ENCODE measurements at places on chromosomes 11 and 22.

- no peak for DNase-seq
These were observed 11.0 kb downstream of the DEPDC5 start for GRCh38 chr22:31764785-31765184.

GRCh38 chr11:69231466-69232018 is 62.4 kb upstream of the MYEOV start:
- DNase-seq, result no peak

DNA sequence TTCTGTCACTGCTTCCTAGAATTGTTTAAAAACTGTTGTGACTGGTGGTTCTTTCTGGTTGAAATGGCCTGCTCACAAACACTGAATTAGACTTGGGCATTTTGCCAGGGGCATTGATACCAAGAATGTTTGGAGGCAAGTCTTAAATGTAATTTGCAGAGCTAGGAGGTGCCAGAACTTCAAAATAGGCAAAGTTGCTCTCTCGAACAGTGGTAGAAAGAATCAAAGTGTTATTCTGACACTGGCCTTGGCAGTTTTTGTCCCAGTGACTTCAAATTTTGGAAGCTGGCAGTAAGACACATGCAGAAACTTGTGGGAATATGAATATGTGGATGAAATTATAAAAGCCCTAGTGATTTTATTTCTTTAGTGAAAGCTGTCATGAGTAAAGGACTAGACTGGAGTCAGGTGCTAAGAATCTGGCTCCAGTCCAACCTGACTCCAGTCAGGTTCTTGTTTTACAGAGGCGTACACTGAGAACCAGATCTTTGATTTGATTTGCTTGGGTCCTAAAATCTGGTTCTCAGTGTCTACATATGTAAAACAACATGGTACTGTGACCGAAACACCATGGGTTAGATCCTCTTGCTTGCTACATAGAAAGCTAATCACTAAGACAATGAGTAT is 20.9 kb downstream of the SVIP start:
- DNase-seq, result no peak

- DNase-seq, result no peak
These were observed 342.5 kb downstream of the ETS1 start for GRCh38 chr11:128244871-128245270.

- no peak for DNase-seq
These were observed 66.0 kb upstream of the CLTCL1 start for GRCh38 chr22:19357270-19358105.

- DNase-seq, result no peak
These were observed 64.0 kb downstream of the PARVA start for GRCh38 chr11:12441231-12441861.
